ENCODE measurements at places on chromosomes 3 and 15. TPM values are rescaled to one million over a fixed set of nuclear protein-coding genes. Genes with fewer than 3 reads are reported as not detected.

GRCh38 chr15:99980752-99981151, 247.5 kb upstream of the LYSMD4 start:
- no peak for DNase-seq

The SEMA4B gene
- 29.9 TPM for total RNA-seq

DNA sequence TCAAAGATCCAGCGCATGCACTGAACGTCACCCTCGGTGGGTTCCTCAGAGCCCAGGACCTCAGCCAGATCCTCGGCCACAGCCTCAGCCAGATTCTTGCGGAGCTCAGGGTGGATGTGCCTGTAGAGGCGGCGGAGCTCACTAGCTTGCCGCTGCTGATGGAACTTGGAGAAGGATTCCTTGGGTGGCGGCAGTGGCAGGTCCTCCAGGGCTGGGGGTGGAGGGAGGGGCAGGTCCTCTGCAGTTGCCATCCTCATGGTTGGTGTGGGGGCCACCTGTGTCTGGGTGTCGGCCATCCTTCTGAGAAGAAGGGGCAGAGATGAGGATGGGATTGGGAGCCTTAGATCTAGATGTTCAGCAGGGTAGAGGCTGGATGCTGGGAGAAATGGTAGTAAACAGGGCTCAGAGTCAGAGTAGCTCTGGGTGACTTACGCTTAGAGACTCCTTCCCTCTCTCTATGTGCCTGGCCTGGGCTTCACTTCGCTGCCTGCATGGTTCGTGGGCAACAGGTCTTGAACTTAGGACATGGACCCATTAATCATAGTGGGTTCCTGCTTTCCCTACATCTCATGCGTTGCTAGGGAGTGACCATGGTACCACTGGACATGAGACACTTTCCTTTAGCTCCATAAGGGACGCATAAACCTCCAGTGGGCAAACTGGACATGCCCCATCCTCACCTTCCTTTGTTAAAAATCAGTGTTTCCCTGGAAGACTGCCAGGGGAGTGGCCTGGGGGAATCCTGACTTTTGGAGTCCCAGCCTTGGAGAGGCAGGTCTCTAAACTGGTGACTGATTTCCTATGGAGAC, 3.0 kb downstream of the XIRP1 start:
- DNase-seq = no peak

The KLF15 gene
- total RNA-seq = not detected

DNA sequence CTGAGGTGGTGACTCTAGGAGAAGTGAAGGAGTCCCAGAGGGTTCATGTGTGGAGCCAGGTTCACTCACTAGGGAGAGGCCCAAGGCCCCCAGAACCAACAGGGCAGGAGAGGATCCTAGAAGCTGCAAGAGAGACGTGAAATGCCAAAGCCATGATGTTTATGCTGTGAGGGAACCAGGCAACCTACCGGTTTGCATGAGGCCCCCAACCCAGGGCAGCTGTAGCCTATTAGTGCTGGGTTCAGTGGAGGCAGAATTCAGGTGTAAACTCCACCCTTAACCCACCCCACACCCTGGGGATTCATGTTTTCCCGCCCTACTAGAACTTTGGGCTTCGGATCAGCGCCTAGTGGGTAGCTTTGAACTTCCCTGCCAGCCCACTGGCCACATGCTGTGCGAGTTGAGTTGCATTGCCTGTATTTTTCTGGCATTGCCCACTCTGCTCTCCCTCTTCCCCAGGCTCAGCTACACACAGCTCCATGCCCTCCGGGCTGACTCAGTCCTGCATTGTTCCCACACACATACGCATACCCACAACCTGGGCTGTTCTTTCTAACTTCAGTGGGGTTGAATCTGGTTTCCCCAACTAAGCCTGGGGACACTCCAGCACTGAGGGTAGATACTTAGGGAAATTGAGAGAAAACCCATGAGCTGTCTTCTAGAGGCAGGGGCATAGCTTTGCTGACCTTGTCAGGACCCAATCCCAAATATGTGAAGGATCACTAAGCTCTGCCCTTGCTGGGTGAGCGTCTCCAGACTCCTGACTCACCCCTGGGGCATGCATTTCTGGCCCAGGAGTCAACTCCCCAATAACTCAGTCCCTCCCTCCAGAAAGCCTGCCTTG, 2.0 kb upstream of the ZBTB47 start:
- no peak for DNase-seq

DNA sequence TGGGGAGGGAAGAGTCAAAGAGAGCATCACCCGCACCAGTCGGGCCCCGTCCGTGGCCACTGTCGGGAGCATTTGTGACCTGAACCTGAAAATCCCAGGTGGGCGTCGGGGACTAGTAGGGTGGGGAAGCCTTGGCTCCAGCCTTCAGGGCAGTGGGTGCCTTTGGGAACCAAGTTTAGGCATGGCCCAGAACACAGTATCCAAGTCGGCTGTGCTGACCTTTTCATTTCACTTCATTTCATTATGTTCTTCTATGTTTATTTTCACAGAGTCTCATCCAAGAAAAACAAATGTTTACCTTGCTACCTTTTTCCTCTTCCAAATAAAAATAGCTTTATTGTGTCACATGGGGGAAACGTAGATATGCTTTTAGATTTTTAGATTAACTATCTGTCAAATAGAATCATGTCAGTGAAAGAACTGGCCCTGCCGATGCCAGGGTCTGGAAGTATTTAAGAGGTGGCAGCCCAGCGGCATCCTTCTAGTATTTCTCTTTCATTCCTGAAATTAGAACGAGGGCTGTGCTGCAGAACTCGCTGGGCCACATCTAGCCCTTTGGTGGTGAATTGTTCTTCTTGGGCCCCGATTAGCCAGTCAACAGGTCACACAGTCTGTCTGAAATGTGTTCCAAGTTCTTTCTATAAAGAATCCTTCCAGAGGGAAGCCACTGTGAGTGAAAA, 60.5 kb downstream of the DNASE1L3 start:
- DNase-seq = no peak

DNA sequence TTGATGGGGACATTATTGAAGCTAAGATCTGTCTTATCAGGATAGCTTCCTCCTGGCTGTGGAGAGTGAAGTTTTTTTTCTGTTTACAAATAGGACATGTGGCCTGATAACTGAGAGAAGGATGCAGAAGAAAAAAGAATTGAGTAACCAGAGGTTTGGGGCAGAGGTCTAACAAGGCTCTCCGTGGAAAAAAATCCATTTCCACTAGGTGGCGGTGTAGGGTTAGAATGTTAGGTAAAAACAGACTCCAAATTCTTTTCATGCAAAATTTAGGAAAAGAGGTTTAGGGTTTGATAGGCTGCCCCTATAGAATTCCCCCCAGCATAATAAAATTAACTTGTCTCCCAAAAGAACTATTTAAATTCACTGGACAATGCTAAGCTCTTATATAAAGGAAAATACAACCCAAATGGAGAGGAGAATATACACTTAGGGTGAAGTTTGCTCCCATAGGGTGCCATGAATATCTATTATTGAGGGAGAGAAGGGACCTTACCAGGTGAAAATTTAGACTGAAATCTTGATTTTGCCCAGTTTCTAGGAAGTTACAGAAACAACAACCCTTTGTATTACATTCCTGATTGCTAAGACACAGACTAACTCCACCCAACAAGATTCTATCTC, 1560.4 kb downstream of the OTOL1 start:
- no peak for DNase-seq

GRCh38 chr15:35209838-35210237, 124.7 kb upstream of the NANOGP8 start:
- DNase-seq = no peak

GRCh38 chr3:168220556-168220955, 124.8 kb upstream of the GOLIM4 start:
- no peak for DNase-seq

The RLBP1 gene
- total RNA-seq = not detected

Data from activated CD4-positive, alpha-beta memory T cell treated with anti-CD3 and anti-CD28 coated beads, Interleukin-2, amount 10 ng/mL, durations not matched to agents 7 days and 5 days (primary cell).